ENCODE measurements at places on chromosomes 3 and 15. TPM values are rescaled to one million over a fixed set of nuclear protein-coding genes. Genes with fewer than 3 reads are reported as not detected.

DNA sequence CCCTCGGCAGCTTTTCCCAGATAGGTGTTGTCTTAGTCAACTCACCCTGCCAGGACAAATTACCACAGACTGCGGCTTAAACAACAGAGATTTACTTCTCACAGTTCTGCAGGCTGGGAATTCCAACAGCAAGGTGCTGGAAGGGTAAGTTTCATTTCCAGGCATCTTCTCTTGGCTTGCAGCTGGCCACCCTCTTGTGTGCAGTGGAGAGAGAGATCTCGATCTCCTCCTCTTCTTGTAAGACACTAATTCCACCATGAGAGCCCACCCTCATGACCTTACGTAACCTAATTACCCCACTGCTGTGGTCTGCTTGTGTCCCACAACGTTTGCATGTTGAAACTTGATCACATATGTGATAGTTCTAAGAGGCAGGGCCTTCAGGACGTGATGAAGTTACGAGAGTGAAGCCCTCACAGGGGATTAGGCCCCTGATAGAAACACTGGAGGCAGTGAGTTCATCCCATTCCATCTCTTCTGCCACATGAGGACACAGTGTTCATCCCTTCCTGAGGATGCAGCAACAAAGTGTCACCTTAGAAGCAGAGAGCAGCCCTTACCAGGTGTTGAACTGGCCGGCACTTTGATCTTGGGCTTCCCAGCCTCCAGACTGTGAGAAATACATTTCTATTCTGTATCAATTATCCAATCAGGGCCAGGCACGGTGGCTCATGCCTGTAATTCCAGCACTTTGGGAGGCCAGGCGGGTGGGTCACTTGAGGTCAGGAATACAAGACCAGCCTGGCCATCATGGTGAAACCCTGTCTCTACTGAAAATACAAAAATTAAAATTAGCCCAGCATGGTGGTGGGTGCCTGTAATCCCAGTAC, 247.7 kb downstream of the PLCL2 start:
- no peak for DNase-seq

DNA sequence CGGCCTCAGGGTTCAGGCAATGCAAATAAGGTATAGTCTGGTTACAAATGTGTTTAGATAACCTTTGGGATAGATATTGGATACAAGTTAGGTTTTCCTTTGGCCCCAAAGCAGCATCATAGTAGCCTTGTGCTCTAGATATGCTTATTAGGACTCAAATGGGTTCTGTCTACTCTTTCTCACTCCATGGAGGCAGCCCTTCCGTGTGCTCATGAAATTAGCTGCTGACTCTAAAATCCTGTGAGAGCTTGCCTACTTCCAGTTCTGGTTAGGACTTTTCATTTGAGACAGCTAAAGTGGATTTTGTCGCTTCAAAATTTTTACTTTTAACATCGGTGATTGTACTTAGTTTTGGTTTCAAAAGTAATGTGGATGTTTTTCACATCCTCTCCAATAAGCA, 1.6 kb downstream of the CDV3 start:
- no peak for DNase-seq

GRCh38 chr15:45200799-45201556, 13.2 kb upstream of the SHF start:
- peak; percentile 44 for DNase-seq

The SLC49A4 gene
- total RNA-seq: 8.4 TPM

GRCh38 chr3:120407508-120408287, 43.1 kb downstream of the FSTL1 start:
- no peak for DNase-seq

The RTP2 gene
- not detected for total RNA-seq

GRCh38 chr15:85986741-85987140, 92.9 kb upstream of the AGBL1 start:
- DNase-seq: no peak

DNA sequence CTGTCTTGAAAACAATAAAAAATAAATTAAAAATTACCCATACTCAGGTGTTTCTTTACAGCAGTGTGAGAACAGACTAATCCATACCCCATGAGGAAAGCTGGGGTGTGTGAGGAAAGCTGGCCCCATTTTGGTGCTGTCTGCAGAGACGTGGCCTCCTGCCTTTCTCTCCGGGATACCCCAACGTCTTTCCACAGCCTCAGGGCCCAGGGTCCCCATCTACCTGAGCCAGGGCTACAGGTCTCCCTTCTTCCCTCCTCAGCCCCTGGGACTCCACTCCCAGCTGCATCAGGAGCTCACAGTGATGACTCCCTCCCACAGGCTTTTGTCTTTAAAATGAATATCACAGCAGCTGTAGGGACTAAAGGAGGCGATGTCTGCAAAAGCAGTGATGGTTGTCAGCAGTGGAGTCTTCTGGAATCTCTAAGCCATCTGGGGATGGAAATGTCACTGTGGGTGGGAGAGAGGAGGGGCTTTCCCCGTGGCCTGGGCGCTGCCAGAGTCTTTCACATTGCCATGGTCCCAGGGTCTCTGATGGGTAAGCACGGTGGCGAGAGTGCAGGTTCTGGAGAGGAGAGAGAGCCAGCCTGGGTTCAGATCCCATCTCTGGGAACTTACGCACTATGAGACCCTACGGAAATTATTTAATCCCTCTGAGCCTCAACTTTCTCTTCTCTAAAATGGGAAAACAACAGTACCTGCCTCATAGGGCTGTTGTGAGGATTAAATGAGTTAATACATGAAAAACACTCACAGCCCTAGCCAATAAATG, 259.3 kb downstream of the PLCL2 start:
- peak; percentile 69 for DNase-seq
